ENCODE measurements at places on chromosomes 3 and 15.

GRCh38 chr3:145266368-145266767 lies 894.6 kb downstream of the PLOD2 start:
- no peak for DNase-seq

DNA sequence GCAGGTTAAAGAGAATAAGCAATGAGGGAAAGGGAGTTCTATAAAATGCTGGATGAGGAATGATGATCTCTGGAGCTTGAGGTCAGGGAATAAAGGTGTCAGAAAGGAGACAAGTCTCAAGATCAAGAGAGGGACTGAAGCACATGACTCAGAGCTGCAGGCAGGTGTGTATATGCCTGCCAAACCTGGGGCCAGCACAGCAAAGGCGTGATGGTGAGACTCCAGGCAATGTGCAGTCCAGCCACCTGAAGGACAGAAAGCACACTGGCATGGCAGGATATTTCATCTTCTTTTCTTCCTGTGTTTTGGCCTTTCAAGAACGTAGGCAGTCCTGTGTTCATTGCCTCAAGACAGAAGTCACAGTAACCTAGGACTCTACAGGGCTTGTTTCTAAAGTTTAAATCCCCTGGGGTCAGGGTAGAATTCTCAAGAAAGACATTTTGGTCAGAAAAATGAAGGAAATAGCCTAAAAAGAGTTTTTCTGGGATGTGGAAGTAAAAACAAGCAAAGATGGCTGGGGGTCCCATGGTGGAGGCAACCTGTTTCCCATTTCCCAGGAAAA lies 55.5 kb upstream of the TOPAZ1 start:
- no peak for DNase-seq

GRCh38 chr3:105470851-105471250 lies 104.1 kb downstream of the ALCAM start:
- no peak for DNase-seq

DNA sequence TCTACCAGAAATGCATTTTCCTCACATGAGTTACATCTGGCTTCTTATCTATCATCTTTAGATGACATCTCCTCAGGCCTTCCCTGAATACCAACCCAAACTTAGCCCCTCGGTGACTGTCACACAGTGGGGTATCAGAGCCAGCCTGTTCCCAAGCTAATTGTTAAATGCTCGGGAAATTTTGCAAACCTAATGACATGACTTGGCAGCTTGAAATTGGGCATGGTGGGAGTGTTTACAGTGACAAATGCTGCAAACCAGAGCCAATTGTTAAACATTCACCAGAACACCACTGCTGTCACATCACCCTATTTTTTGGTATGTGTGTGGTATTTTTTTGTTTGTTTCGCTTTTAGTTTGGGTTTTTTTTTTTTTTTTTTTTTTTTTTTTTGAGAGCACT lies 130.8 kb downstream of the HCN4 start:
- no peak for DNase-seq

DNA sequence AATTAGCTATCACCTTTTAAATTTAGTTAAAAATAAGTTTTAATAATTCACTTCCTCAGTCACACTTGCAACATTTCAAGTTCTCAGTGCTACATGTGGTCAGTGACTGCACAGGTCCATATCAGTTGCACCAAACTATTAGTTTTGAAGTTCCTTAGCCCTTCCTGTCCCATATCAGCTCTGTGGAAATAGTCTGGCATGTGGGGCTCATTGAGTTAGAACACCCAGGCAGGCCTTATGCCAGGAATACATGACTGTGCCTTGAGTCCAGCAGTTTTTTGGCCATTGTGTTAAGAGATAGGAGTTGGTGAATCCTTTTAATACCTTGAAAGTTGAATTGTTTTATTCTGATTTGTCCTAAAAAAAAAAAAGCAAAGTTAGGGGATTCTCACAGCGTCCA lies 153.7 kb upstream of the BFSP2 start:
- DNase-seq, result no peak

GRCh38 chr15:74424901-74425528 lies 8.7 kb downstream of the SEMA7A start:
- no peak for DNase-seq

DNA sequence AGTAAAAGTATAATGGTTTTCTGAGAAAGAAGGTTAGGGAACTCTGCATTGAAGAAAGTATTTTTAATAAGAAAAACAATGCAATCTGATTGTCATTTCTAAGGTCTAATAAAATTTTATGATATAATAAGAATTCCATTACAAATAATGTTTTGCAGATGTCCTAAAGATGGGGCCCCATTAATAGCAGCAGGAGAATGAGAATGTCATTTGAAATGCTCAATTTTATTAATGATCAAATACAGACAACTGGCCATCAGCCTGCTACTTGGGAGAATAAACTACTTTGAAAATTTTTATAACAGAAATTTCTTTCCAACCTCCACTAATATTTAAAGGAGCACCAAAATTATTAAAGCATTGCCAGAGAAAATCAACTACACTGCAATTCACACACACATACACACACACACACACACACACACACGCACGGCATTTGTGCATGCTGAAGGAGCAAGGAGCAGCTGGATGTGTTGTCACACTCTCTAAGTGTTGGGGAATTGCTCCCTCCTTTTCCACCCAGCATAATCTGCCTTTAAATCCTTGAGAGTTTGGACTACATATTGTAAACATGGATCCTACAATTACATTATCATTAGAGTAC lies 109.5 kb downstream of the THRB start:
- DNase-seq, result no peak

DNA sequence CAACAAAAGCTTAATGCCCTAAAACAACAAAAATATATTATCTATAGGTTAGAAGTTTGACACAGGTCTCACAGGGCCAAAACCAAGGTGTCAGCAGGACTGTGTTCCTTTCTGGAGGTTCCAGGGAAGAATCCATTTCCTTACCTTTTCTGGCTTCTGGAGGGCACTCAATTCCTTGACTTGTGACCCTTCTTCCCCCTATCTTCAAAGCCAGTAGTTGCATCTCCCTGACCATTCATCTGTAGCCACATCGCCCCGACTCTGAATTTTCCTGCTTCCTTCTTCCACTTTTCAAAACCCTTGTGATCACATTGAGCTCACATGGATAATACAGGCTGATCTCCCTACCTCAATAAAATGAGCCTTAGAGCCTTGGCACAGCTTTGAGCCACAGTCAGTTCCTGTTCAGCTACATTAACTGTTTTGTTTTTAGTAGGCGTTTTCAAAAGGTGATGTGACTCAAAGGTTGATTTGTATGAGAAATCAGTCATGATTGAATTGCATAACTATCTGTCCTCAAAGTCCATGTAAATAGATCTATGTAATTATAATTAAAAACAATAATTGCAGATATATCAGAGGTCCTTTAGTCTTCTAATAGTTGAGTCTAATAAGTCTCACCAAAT lies 12.4 kb downstream of the PFN2 start:
- DNase-seq, result no peak

GRCh38 chr3:147191795-147192385 lies 214.5 kb downstream of the ZIC4 start:
- peak; percentile 2 for DNase-seq

DNA sequence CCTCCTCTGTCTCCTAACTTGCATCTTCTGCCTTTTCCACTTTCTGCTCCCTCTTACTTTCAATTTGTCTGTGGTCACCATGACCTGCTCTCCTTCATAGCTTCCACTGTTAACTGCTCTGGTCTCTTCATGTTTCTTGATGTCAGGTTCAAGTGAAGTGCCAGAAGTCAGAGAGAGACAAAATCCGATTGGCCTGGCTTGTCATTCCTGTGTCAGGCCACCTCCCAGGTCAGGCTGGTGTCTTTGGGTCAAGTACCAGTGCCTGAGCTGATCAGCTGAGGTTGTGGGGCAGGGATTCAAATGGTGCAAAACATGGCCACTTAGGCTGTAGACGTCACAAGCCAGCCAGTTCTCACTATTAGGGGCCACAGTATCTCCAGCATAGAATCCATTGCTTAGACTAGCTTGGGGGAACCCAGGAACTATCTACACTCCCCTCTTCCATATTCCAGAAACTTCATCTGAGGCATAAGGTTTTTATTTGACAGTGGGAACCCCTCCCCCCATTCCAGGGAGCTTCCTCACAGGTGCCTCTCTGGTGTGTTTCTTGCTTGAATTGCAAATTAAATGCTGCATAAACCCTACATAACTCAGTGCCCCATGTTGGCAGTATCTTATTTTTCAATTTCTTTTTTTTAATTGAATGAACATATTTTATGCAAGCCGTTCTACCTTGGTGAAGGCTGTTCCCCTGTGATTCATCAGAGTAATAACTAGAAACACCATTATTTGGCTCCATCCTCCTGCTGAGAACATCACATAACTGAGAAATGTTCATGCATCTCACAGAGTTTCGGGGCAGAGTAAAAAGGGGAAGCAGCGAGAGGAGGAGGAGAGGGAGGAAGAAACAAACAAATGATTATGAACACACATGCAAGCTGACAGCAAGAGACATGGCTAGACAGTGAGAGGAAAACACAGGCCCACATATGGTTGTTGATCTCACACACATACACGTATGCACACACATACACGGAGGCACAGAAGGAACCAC lies 175.8 kb downstream of the TLE3 start:
- DNase-seq, result no peak

- DNase-seq, result no peak
These were observed 101.8 kb downstream of the DNAJB8 start for GRCh38 chr3:128364808-128365360.

- peak; percentile 32 for DNase-seq
These were observed at the start of gene IL17RD for GRCh38 chr3:57164657-57165573. TSS of gene IL17RD (minus strand) at chr3:57165353. CDS start at chr3:57165286, 67 bp downstream.

DNA sequence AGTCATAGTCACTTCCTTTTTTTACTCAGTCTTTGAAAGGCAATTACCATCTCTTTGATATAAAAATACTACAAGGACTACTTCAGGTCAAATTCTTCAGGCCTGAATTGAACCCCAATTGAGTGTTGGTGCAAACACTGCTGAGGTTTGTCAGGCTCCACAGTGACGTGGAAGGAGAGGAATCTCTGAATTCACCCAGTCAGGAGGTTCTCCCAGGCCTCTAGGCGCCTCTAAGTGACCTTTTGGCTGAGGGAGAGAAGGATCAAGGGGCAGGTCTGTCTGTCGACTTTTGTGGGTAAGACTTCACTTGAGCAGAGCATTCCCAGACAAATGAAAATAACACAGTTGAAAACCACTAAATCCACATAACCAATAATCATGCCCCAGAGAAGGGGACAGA lies 227.6 kb upstream of the CHRNA7 start:
- no peak for DNase-seq

- peak; percentile 72 for DNase-seq
These were observed 14.0 kb upstream of the SMAD3 start for GRCh38 chr15:67051088-67052045.
